ENCODE measurements at places on chromosomes 2 and 18.

GRCh38 chr2:237600205-237600846, 9.8 kb upstream of the RAB17 start:
- no peak for DNase-seq

DNA sequence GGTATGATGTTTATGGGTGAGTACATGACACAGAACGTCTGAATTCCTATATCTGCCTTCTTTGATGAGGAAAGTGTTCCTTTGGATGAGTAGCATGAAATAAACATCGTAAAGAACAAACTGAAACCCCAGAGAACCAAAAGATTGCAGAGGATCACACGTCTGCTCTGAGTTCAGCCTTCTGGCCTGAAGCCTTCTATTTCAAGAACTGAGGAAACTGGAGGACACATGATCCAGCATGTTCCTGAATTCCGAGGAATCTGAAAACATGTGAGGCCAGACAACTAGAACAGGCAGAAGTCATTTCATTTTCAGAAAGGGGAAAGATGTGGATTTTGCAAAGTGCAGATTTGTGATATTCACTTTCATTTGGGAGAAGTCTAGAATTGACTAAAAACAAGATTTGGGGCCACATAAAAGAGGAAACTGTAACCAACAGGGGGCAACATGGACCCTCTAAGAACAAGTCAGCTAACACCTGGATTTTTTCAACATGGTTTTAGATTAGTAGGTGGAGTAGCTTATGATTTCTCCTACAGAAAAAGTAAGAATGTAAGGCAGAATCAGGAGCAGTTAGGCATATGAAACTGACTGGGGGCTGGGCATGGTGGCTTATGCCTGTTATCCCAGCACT, 8.3 kb downstream of the SULT6B1 start:
- no peak for DNase-seq

DNA sequence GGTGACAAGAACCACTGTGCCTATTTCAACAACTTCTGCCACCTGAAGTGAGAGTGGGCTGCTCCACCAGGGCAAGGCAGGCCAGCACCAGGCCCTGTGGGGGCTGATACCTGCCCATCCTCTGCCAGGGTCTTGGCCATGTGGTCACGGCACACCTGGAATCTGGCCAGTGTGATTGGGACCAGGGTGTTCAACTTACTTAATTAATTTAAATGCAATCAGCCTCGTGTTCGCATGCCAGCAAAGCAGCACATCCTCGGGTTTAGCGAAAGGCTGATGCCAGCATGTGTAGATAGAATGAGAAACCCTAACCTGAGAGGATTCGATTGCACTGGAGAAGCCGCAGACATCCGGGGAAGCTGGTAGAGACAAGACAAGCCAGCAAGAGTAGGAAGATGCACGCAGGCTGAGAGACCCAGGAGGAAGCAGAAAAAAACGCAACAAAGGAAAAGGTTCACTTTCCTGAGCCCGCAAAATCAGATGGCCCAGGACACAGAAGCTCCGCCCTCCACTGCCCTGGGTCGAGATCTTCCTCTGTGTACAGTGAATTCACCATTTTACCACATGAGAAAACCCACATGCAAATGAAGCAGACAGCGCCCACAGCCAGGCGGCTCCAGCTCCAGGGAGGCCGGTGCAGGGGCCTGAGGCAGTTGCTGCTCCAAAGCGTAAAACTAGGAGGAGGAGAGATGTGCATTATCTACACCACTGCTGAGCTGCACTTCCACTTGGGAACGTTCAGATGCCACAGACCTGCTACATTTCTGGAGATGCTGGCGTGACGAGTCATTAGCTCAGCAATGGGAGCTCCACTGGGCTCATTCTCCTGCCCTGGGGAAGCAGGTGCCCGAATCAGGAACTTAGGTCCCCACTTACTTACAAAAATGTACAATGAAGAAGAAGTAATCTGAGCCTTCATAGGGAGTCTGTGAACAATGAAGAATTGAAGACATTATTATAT, 92.1 kb downstream of the TMEM18 start:
- peak; percentile 39 for DNase-seq

DNA sequence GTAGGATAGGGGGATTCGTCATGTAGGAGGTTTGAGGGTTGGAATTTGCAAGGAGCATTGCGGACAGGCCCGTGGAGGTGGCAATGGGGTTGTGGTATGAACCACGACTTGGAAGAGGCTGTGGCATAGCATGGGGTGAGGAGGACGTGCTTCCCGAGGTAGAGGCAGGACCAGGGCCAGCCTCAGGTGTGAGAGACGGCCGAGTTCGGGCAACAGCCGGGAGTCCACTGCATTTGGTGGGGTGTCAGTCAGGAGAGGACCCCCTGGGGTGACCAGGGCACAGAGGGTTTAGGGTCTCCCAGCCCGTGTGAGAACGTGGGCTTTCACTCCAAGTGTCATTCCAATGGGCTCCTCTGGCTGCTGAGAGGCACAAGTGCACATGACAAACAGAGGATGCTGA, 339.0 kb downstream of the EIPR1 start:
- DNase-seq, result no peak

DNA sequence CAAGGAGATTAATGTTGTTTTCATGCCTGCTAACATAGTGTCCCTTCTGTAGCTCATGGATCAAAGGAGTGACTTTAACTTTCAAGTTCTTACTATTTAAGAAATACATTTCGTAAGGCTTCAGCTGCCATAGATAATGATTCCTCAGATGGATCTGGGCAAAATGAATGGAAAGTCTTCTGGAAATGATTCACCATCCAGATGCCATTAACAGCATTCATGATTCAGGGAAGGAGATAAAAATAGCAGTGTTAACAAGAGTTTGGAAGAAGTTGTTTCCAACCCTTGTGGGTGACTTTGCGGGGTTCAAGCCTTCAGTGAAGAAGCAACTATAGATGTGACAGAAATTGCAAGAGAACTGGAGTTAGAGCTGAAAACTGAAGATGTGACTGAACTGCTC, 17.0 kb downstream of the VRK2 start:
- no peak for DNase-seq

Data from activated T-cell treated with anti-CD3 and anti-CD28 coated beads, Interleukin-2, amount 50 U/mL, for 1 hour (primary cell).